ENCODE measurements at places on chromosomes 5 and 9.

DNA sequence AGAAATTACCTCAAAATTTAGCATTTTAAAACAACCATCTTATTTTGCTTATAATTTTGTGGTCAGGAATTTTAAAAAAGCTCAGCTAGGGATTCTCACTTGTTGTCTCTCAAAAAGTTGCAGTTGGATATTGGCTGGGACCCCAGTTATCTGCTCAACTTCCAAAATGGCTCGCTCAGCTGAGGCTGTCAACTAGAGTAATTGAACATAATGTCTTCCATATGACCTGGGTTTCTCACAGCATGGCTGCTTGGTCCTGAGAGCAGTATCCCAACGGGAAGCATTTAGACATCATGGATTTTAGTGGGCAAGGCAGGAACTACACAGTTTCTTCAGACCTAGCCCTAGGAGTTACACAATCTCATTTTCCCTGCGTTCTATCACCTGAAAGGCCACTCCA lies 63.6 kb upstream of the SPEF2 start:
- DNase-seq = no peak

- DNase-seq = no peak
Measured at GRCh38 chr9:135211524-135211890, 124.0 kb downstream of the OLFM1 start.

GRCh38 chr9:7534211-7534935 lies 265.2 kb downstream of the DMAC1 start:
- no peak for DNase-seq

DNA sequence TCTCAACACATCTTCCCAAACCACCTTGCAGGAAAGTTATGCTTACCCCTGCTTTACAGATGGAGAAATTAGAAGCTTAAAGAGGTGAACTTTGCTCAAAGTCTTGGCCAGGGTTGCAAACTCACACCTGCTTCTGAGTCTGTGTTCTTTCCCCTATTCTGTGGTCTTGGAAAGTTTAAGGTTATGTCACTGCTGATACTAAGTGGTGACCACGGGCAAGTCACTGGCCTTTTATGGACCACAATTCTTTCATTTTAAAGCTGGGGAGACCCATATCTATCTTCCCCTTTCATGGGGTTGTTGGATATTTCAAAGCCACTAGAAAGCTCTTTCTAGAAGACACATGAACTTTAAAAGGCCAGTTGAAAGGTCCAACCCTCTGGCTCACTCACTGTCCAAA lies 95.4 kb upstream of the KLF4 start:
- no peak for DNase-seq

- no peak for DNase-seq
Measured at GRCh38 chr5:142219146-142219545, 105.7 kb downstream of the SPRY4 start.

DNA sequence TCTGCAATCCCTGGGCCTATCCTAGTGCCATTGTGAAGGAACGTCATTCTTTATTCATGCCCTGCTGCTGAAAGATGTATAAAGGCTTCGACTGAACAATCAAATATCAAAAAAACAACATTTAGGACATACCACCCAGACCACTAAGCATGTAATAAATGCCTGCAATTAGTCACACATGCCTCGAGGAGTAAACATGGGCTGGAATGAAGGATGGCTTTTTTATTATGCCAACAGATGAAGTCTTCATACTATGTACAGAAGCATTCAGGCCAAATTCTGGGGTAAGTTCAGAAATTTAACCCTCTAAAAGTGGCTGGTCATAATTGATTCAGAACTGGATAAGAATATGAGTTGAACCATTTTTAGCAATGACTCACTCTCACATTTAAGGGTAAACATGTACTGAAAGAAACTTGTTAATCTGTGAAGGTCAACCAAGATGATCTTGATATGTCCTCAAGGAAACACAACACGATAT lies 38.1 kb downstream of the FAM240B start:
- DNase-seq = no peak

- DNase-seq = no peak
Measured at GRCh38 chr5:95439801-95440493, 48.8 kb downstream of the FAM81B start.

GRCh38 chr9:108662091-108662875 lies 193.5 kb downstream of the ACTL7B start:
- no peak for DNase-seq

GRCh38 chr9:102072059-102072764 lies 333.8 kb upstream of the GRIN3A start:
- no peak for DNase-seq

DNA sequence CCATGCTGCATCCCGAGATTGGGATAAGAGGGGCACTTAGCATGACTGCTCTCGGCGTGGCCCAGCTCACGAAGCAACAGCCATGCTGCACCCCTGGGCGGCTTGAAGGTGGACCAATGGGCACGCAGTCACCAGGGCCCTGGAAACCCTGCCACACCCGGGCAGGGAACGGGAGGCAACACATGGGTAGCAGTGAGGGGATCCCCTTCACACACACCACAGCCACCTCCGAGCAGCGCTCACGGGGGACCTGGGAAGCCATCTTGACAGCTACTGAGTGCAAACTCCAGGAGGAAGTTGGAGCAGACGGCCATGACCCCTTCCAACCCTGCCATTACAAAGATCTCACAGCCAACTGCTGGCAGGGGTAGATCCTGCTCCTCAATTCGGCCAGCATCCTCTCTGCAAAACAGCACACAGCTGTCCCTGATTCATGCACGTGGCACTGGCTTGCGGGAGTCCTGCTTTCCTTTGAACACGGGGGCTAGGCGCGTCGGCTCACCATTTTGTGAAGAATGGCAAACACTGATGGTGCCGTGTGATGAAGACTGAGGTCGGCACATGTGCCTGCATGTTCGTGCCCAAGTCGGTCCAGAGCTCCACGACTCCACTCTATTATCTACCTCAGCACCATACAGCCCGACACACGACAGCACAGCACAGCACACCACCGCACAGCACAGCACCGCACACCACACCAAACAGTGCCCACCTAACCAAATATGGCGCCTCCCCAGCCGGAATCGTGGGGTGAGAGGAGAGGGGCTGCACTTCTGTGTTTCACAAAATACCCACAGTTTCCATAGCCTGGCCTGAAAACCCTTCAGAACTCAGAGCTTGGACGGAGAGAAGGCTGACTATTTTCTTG lies 5.0 kb downstream of the UBAC1 start:
- no peak for DNase-seq

- DNase-seq = no peak
Measured at GRCh38 chr5:34817558-34818351, 21.2 kb upstream of the TTC23L start.
